Stimulated activated CD8-positive, alpha-beta memory T cell treated with anti-CD3 and anti-CD28 coated beads, Interleukin-4, amount 100 ng/mL, for 48 hours (primary cell): ENCODE measurements at places on chromosomes 12 and 14.
A peak's percentile ranks its signal among the peaks of the same experiment; 100 is the strongest.

DNA sequence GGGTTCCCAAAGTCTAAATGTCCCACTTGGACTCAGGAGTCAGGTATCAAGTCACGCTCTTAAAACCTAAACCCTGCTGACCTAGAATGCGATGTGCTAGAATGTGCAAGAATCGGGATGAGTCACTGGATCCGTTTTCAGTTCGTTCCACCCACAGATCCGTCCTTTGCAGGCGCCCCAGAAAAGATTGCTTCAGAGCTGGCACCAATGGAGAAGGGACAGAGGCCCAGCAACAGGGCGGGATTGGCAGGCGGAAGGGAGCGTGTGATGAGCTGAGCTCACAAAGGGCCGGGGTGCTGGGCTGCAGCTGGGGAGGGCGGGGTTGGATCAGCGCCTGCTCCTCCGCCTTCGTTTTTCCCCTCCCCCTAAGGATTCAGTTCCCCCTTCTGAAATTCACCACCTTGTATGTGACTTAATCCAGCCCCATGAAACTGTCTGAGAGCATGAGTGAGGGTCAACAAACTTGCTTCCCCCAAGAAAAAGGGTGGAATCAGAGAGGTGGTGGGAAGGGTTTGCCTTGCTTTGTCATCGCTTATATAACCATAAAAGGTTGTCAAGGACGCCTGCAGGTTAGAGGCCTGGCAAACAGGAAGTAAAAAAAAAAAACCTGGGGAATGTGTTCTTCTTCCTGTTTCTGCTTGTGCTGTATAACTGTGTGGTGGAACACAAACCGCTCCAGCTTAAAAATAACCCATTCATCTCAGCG is 2.8 kb upstream of the UBC start:
- peak; percentile 92 for DNase-seq

GRCh38 chr12:96462571-96463280 is 26.7 kb upstream of the CFAP54 start:
- DNase-seq, result no peak

DNA sequence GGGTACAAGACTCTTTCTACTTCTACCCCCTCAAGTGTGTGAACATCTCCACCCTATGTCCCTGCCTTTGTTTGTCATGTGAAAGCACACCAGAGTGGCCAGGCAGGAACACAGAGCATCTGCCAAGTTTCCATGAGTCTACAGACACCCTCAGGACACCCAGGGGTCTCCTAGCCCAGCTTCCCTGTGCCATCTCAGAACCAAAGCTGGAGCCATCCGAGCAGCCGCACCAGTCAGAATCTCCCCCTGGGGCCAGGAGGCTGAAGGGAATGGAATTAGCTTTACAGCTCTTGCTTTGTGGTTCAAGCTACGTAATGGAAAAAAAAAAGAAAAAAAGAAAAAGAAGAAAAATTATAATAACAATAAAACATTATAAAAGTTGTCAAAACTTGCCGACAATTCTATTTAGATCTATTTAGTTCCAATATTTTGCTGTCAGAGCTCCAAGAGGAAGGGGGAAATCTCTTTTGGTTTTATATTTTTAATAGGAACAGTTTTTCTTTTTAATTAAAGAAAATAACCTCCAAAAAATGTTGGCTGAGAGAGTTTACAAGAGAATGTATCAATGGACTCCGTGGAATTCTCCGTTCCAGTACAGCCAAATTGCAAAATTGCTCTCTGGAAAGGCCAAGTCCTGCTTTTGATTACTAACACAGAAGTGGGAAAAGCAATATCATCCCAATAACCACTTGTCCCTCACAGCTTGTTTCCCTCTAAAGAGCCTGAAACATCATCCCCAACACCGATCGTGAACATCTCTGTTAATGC is 37.1 kb downstream of the TBX5 start:
- DNase-seq, result no peak

- no peak for DNase-seq
Observed at GRCh38 chr12:31962076-31962475, 2.9 kb downstream of the RESF1 start.

GRCh38 chr12:131047789-131048610 is 94.3 kb downstream of the ADGRD1 start:
- no peak for DNase-seq
